Activated effector memory CD4-positive, alpha-beta T cell treated with Interleukin-2 at 50 U/mL for 16 hours (primary cell): ENCODE measurements at places on chromosomes 11 and 22.
A peak's percentile ranks its signal among the peaks of the same experiment; 100 is the strongest.

- DNase-seq = no peak
These were observed 266.0 kb upstream of the ANO3 start for GRCh38 chr11:26065944-26066343.

- DNase-seq = no peak
These were observed 41.1 kb upstream of the CHRNA10 start for GRCh38 chr11:3712274-3712673.

- DNase-seq = no peak
These were observed 46.9 kb upstream of the OR4B1 start for GRCh38 chr11:48169717-48170116.

DNA sequence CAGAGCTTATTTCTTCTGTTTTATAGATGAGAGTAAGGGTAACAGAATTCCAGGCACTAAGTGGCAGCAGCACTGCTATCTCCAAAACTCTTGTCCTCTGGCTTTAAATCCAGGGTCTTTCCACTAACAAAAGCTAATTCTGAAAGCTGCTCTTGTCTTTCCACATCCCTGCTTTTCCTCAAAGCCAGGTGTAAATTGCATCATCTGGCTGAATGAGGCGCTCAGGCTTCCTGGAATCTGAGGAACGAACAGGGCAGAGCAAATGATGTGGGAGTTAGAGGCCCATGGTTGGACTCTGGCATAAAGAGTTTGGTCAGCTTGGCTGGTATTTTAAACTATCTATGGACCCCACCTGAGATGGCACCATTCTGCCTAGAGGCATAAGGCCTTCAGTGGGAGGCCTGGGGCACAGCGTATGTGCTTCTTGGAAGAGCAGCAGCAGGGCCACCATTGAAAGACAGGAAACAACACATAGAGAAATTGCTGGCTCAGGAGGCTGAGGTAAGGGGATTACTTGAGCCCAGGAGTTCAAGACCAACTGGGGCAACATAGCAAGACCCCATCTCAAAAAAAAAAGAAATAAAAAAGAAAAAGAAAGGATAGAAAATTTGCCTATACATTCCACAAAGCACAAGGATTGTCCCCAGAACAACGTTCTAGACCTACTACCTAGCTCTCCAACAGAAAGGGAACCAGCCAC lies 1.9 kb downstream of the KCNJ5 start:
- DNase-seq = no peak

DNA sequence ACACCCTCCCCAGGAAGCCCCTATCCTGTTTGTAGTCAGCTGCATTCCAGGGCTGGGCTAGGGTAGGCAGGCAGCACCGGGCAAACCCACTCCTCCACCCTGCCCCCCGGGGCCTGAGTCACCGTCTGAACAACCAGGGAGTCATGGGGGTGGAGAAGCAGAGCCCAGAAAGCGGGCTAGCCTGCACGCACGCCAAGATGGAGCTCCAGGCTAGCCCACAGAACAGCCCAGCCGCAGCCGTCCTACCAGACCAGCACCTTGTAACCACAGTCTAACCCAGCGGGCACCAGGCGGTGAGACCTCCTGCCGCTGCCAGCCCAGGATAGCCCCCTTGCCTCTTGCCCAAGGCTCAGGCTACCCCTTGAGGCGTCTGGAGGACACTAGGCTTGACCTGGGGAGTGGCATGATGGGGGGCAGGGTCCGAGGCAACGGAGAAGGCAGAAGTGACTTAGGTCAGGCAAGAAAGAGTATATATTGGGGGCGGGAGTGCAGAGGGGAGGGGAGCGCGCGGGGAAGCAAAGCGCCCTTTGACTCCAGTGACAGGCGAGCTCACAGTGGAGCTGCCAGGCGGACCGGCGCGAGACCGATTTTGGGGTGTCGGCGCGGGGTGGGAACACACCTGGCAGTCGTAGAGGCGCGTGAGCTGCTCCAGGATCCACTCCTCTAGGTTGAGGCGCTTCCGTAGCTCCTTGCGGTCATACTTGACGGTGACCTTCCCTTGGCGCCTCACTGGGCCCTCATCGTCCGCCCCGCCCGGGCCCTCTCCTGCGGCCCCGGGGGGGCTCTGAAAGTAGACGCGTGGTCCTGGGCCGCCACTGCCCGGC lies 734 bp downstream of the PPP1R14B start:
- peak; percentile 69 for DNase-seq

DNA sequence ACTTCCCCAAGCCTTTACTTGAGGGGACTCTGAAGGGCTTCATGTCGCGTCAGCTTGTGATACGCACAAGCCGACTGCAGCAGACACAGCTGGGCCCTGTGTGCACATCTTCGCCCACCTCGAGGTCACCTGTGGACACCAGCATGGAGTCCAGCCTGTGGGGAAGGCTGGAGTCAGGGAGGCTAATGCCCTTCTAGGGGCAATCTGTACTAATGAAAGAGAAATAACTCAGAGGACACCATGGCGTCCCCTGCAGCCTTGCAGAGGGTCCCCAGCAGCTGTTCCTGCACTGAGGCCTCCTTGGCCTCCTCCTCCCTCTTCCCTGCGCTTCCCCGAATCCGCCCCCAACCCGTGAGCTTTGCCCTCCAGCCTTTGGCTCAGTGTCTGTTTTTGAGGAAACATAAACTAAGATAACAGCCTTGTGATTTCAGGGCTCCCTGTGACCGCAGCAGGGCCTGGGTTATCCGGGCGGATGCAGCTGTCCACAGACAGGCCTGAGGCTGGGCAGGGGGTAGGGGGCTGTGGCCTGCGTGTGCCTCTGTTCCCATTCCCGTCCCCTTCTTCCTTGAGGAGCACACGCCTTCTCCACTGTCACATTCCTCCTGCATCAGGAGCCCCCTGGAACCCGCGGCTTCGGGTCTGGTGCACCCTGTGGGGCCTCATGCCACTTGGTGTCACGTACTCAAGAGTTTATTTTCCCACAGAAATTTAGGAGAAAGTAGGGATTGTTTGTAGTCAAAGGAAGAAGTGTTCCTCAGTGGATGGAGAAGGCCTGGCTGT lies 25.0 kb downstream of the KRTAP5-5 start:
- DNase-seq = no peak

DNA sequence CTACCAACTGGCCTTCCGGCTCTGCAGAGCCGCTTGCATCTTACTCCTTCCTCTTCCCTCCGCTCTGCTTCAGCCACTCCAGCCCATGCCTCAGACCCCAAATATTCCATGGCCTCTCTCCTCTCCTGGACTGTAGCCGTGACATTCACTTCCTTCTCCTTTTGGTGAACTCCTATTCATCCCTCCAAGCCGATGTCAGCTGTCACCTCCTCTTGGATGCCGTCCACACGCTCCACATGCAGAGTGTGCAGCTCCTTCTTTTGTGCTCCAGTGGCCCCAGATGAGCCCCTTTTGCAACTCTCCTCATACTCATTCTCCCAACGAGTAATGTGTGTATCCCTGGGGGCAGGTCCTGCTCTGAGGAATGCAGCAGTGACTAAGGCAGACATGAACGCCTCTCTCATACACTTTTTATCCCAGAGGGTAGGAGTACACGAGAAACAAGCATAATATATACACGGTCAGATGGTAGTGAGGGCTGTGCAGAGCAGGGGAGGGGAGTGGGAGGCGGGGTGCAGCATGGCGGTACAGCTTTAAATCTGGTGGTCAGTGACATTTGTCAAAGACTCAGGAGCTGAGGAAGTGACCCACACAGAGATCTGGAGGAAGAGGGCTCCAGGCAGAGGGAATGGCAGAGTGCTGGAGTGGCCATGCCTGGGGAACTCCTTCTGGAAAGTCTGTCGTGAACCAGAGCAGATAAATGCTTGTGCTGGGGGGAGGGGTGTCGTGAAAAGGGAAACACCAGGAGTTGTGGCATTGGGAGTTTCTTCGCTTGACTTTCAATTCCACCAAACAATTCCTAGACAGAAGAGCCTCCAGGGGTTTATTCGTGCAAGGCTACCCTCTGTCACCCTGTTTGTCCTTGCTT lies 83.8 kb upstream of the ATXN10 start:
- no peak for DNase-seq
